Activated CD4-positive, CD25-positive, alpha-beta regulatory T cell treated with anti-CD3 and anti-CD28 coated beads, Interleukin-2, amount 50 U/mL, for 16 hours (primary cell): ENCODE measurements at places on chromosomes 1 and 21.
A peak's percentile ranks its signal among the peaks of the same experiment; 100 is the strongest.

GRCh38 chr1:63683759-63684158 is 90.1 kb upstream of the ROR1 start:
- no peak for DNase-seq

- DNase-seq = no peak
These were observed 51.0 kb downstream of the AHDC1 start for GRCh38 chr1:27552911-27553420.

GRCh38 chr1:25657121-25657882 is 40.7 kb downstream of the MAN1C1 start:
- no peak for DNase-seq

DNA sequence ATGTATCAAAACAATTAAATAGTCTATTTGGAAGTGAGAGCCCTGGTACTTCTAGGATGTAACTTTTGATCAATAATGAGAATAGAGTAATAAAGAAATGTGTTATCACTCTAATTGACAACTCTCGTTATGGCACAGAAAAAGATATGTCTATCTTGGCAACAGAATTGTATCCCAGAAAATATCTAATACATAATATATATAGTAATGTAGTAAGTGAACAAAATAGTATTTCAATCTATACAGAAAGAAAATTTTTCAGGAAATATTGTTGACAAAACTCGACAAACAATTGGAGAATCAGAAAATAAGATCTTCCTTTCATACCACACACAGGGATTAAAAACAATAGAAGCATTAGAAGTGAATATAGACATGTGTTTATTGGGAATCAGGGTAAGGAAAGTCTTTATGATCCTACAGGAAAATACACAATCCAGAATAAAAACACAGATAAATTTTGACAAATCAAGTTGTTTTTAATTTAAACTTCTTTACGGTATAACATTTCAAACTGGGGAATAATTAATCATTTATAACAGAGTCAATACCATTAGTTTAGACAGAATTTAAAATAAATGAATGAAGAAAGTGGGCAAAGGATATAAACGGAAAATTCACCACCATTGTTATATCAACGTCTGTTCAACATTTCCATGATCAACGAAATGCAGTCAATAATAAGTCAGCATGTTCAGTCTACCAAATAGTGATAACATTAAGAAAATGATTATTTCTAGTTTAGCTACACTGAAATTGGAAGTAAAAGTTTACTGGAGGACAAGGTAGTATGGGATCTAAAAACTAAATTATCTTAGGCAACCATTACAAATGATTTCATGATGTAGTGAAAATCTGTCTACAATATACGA is 1526.5 kb upstream of the TPTE start:
- DNase-seq = no peak

DNA sequence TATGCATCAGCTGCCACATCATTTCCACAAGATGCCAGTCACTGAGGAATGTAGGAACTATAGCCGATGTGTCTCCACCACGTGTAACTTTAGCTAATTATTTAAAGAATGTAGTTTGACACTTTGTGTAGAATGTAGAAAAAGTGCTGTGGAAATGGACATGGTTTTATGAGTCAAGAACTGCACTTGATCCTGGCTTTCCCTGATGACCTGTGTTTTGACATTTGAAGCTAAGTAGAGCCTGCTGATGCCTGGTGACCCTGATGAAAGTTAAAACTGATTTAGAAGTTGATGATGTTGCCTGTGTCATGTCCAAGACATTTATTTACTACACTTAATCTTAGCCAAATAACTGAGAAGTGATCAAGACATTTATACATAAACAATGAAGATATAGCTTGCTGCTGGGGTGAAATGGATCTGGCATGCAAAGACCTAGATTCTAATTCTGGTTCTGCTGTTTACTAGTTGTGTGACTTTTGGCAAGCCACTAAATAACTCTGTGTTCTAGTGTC is 4.4 kb upstream of the OSBPL9 start:
- no peak for DNase-seq

- DNase-seq = no peak
These were observed 127.0 kb downstream of the GREM2 start for GRCh38 chr1:240484804-240485443.

GRCh38 chr1:244788493-244789275 is 46.8 kb upstream of the COX20 start:
- no peak for DNase-seq

- DNase-seq = no peak
These were observed 176.8 kb upstream of the PTBP2 start for GRCh38 chr1:96544831-96545221.

- no peak for DNase-seq
These were observed 2.4 kb upstream of the FCGR2A start for GRCh38 chr1:161502641-161503393.

DNA sequence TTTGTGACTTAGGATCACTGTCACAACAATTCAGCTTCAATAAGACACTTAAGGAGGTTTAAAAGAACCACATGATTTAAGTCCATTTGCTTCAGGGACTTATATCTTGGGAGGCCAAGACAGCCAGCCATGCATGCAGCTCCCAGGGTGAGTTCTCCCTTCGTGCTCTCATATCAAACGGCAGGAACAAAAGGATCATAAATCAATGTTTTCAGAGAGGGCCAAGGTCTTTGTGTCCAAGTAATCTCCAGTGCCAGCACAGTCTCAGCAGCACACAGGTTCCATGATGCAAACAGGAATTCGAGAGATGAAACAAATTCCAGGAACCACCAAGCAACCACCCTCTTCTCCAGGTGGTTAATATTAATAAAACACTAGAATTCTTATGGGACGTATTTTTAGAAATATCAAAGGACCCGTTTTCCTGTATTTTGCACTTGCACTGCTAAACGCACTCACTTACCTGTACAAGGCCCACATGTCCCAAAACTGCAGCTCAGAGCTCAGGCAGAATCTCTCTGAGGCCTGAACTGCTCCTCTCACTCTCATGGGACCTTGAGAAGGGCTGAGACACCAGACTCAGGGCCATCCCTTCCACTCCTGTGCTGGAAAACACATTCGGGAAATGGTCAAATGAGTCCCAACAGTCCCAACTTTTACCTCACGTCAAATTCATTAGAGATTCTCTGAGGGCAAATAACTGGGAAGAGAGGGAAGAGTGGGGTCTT is 100.0 kb upstream of the RAB4A start:
- DNase-seq = no peak

- DNase-seq = no peak
These were observed 126.5 kb upstream of the KCNK1 start for GRCh38 chr1:233487408-233487807.

DNA sequence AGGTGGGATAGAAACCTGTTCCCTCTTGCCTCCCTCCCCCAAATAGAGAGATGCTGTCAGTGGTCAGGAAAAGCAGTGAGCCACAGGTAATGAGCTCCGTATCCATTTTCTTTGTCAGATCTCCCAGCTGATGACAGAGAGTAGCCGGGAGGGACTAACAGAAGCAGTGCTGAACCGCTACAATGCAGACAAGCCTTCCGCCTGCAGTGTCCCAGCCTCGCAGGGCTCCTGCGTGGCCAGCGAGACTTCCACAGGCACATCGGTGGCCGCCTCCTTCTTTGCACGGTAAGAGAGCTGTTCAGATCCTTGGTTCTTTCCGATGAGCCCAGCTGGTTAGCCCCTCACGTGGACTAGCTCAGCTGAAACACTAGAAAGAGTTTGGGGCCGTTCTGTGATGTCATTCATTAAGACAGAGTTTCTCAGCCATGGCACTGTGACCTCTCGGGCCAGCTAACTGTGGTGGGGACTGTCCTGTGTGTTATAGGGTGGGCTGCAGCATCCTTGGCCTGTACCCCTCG is 264.7 kb downstream of the KIF26B start:
- DNase-seq = no peak

GRCh38 chr1:15156807-15157380 is 3.3 kb downstream of the TMEM51 start:
- DNase-seq = no peak

- peak; percentile 41 for DNase-seq
These were observed 245.1 kb downstream of the PTBP2 start for GRCh38 chr1:96966536-96967138.

DNA sequence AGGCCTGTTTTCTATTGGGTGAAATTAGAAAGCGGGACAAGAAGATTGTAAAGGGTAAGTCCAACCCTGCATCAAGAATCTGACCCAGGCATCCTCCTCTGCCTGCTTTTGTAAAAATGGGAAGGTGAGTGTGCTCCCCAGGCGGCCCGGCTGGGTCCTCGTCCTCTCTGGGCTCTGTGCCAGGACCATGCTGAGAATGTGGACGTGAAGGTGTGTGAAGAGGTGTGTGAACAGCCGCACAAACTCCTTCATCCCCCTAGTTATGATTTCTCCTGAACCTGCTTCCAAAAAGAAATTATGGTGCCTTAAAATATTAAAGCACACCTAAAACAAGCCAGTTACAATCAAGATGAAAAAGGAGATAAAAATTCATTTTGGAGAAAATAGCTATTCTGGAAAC is 185.7 kb downstream of the IGSF21 start:
- no peak for DNase-seq

DNA sequence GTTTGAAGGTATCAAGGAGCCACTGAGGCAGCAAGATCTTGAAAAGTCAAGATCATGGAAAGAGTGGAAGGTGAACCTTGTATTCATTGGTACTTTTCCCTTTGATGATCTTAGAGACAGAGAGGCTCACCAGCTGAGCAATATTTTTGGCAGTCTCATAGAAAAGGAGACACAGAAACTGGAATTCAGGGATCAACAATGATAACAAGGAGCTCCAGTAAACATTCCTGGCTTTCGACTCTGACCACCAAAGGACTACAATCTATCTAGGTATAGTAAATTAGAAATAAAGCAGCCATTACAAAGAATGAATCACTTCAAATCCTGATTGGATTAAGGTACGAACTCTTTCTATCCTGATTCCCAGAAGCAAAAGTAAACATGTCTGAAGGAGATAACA is 615.4 kb downstream of the KIF26B start:
- DNase-seq = no peak

DNA sequence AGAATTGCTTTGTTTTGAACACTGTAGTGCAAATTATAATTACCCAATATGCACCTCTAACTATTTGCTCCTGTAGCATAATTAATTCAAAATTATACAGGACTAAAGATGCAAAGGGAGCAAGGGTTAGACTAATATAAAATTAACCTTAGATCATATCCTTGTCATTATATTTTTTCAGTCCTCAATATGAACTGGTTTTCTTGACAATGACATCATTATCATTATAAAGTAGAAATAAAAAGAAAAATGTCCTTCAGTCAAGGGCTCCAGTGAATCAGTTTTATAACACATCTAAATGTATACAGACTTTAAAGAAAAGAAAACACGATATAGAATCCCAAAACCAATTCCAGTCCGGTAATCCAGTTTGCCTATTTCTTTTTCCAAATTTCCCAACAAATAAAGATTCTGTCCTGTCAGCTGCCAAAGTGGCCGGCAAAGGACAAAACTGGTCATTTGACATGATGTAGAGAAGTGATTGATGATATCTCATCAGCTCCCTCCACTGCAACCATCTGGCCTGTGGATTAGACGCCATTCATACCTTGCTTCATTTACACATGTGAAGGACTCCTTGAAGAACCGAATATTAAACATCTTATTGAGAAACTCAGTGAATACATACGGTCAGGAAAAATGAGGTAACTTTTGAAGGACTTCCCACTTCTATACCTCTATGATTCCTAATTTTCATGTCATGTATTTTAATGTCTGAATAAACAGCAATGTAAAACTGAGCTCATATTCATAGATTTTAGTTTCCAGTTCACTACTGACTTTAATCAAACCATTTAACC is 15.5 kb downstream of the DPYD start:
- DNase-seq = no peak

DNA sequence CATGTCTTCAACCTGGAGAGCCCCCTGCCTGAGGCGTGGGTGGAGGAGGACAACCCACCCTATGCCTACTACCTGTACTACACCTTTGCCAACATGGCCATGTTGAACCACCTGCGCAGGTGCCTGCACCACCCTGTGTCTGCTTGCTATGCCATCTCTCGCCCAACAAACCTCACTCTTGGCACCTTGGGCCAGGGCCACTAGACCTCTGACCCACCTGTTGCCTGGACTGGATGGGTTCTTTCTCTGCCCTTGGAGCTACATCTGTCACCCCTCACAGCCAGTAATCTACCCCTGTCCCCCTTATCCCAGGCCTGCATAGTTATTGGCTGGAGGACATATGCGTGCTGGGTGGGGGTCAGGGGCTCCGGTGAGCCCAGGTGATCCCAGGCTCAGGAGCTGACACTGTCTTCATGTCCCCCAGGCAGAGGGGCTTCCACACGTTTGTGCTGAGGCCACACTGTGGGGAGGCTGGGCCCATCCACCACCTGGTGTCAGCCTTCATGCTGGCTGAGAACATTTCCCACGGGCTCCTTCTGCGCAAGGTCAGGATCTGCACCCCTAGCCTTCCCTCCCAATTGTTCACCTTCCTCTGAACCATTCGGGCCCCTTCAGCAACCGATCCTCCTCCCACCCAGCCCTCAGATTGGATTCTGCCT is 9.9 kb downstream of the AMPD2 start:
- no peak for DNase-seq

DNA sequence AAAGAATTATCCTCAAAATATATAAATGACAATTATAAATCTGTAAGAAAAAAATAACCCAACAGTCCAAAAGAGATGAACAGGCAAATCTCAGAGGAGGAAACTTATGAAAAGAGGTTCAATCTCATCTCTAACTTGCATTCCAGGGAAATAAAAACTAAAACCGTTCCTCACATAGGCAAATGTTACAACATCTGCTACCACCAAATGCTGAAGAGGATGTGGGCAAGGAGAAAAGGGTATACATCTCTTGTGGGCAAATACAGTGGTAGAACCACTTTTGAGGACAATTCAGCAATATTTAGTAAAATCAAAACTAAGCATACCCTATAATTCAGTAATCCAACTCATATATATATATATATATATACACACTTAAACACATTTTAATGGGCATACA is 33.7 kb upstream of the SGIP1 start:
- DNase-seq = no peak

- no peak for DNase-seq
These were observed 355.8 kb upstream of the LYPLAL1 start for GRCh38 chr1:218817691-218818465.

DNA sequence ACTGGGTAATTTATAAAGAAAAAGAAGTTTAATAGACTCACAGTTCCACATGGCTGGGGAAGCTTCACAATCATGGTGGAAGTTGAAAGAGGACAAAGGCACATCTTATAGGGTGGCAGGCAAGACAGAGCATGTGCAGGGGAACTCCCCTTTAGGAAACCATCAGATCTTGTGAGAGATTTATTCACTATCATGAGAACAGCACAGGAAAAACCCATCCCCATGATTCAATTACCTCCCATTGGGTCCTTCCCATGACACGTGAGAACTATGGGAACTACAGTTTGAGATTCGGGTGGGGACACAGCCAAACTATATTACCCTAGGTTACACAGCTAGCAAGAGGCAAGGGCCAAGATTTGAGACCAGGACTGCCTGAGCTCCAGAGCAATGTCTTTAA is 30.4 kb upstream of the SOX13 start:
- DNase-seq = no peak
